ENCODE measurements at places on chromosomes 5 and 9.

DNA sequence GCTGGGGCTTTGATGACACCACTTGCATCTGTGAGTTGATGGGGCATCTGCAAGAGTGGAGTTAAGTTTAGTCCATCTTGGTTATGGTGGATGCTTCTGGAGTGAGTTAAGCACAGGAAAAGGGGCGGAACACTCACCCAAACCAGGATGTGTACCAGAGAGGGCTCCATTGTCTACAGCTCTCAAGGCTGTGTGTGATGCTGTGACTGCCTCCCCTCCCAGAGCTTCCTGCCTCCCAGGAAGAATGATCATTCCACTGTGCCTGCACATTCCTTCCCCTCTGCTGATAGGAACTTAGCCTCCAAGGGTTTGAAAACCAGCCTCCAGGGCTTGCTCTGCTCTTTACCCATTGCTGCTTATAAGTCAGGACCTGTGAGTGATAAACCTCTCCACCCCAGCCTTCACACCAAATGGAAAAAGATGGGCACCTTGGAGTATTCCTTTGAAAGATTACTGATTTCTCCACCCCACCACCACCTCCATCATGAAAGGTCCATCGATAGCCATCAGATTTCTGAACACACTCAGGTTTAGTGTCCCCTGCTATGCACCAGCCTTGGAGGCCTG, 160.1 kb upstream of the SPRY4 start:
- DNase-seq = no peak

DNA sequence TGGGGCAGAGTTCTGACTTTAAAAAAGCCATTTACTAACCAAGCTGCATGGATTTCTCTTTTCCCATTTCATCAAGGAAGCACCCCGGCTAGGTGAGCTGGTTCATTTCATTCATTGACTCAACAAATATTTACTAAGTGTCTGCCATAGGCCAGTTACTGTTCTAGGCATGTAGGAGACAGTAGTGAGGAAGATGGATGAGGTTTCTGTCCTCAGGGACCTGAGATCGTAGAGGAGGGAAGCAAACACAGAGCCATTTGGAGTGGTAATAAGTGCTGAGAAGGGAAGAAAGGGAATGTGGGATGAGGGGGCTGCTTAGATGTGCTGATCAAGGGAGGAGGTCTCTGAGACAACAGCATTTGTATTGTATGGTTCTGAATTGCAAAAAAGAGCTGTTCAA, 120.4 kb downstream of the C9orf152 start:
- no peak for DNase-seq

- no peak for DNase-seq
Measured at GRCh38 chr9:37675661-37676060, 24.9 kb downstream of the FRMPD1 start.

- DNase-seq = no peak
Measured at GRCh38 chr9:91197232-91198181, 164.2 kb downstream of the AUH start.

DNA sequence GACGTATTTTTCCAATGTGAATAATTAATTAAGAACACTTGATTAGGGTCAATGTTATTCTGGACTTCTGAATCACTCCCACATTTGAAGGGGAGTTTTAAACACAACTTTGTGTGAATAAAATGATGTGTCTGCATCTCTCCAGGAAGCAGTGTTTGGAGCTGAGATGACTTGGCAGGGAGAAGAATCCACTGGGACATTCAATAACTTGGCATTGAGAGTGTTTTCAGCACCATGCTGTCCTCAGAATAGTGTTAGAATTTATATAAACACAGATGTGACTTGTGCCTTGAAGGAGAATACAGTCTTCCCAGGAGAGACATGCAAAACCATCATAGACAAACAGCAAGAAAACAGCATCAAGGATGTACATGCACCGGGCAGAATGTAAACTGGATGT, 32.7 kb upstream of the KCNMB1 start:
- no peak for DNase-seq

DNA sequence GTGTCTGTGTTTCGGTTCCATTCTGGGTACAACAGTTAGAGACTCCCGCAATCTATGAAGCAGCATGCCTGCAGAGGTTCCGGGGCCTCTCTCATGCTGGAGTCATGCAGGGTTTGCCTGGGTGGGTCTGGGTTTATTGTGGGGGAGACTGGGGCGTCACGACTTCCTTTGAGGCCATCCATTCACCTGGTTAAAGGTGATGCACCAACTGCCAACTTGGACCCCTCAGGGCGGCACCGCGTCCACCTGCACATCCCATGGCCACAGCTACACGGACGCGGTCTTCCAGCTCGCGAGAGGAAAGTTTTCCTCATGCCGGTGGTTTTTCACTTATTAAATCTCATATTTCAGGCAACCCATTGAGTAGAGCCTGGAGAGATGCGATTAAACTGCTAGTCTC, 30.9 kb upstream of the IRX4 start:
- no peak for DNase-seq

GRCh38 chr9:130845901-130846481, 10.9 kb downstream of the ABL1 start:
- no peak for DNase-seq

GRCh38 chr5:145283141-145283810, 551.9 kb downstream of the PRELID2 start:
- no peak for DNase-seq

- no peak for DNase-seq
Measured at GRCh38 chr9:110939047-110939446, 99.2 kb downstream of the LPAR1 start.

GRCh38 chr5:98637557-98637956, 135.9 kb upstream of the RGMB start:
- DNase-seq = no peak

- DNase-seq = no peak
Measured at GRCh38 chr9:130185017-130185416, 12.8 kb downstream of the NCS1 start.

- DNase-seq = no peak
Measured at GRCh38 chr5:86986837-86987236, 280.8 kb upstream of the RASA1 start.

DNA sequence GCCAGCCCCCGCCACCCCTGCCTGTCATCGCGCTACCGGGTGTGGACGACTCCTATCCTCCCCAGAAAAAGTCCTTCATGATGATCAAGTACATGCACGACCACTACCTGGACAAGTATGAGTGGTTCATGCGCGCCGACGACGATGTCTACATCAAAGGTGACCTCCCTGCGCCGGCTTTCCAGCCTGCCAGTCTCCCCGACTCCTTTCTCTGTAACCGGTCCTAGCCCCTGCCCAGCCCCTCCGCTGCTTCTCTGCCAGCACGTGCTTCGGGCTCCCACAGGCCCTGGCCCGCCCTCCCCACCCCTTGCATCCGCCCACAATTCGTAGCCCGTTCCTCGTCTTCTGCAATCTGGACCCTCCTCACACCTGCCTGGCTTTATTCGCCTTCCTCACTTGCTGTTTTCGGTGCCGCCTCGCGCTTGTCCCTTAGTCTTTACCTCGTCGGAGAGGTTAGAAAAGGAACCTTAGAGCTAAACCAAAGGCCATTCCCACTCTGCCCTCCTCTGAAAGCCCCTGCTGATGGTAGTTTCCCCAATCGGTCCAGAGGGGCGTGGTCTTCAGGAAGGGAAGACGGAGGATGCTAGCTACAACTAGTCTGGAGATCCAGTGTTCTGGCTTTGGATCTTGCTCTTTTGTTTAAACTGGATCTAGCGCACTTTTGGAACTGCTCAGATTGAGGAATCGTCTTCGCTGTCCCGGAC, 1.4 kb downstream of the CHSY3 start:
- DNase-seq = no peak

DNA sequence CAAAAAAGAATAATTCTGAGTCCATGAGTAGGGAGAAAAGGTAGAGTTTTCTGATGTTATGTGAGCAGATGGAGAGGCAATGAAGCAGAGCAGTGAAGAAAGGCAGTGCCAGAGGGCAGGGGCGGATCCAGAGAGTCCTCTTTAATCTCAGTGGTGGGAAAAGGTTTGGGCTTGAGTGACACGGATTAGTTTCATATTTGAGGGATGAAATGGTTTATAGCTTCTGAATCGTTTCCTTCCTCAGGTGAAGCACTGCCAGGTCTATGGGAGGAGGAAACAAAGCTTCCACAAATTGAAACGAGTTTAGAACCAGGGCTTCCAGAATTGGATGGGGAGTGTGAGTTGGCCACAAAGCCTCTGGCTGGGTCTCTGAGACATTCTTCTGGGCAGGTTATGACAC, 517.0 kb upstream of the PAPPA start:
- DNase-seq = no peak

DNA sequence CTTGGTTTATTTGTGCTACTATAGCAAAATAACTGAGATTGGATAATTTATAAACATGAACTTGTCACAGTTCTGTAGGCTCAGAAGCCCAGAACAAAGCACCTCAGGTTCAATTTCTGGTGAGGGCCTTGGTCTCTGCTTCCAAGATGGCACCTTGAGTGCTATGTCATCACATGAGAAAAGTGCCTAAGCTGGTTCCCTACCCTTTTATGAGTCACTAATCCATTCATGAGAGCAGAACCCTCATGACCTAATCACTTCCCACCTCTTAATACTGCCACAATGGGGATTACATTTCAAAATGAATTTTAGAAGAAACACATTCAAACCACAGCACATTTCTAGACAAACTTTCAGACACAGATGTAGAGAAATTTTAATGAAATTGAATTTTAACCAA, 98.2 kb upstream of the PRSS3 start:
- DNase-seq = no peak

GRCh38 chr9:4435197-4435596, 55.1 kb upstream of the SLC1A1 start:
- DNase-seq = no peak

DNA sequence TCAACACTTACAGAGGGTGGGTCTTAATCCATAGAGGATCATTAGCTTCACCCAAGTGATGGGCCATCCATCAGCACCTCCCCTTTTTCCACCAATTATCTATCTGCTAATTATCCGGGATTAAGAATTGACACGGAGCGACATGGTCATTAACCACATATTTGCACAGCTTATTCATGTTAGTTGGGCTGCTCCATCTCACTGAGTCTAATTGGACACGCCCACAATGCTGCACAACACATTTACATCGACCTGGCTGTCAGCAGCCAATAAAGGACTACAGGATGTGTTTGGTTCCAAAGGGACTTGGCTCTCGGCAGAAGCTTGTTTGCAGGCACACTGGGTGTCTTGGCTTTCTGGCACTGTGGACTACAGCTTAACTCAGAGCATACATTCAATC, 21.6 kb downstream of the FOXE1 start:
- DNase-seq = no peak

DNA sequence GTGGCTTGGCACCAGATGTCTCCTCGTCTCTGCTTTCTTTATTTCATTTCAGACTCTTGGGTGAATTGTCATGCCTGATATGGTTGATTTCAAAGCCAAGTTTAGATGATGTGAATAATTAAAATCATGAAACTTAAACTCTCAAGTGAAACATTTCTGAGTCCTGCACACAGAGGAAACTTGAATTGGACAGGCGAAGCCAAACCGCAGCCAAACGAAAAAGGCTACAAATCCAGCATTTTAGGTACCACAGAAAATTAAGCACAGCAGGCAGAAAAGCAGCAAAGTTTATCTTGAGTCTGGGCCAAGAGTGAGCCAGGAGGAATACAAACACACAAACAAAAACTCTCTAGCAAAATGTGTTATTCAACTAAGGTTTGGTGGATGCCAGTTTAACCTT, 659.8 kb upstream of the KLF4 start:
- DNase-seq = no peak

DNA sequence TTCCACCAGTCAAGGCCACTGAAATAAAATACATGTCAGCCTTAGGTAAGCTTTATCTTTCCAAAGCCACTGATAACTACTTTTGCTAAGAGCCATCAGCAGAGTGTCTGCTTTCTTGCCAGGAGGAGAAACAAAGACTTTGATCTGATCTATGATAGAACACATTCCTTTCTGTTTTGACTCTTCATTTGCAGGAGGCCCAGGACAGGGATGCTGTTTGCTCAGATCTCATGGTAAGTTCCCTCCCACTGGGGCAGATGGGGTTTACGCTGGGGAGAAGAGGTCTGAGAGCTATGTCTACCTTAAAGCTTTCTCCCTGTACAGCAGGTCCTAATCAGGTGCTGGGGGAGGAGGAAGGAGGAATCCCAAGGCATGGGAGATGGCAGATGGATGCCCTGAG, 497.6 kb downstream of the NTRK2 start:
- DNase-seq = no peak

GRCh38 chr5:124134941-124135340, 611.5 kb downstream of the ZNF608 start:
- DNase-seq = no peak

DNA sequence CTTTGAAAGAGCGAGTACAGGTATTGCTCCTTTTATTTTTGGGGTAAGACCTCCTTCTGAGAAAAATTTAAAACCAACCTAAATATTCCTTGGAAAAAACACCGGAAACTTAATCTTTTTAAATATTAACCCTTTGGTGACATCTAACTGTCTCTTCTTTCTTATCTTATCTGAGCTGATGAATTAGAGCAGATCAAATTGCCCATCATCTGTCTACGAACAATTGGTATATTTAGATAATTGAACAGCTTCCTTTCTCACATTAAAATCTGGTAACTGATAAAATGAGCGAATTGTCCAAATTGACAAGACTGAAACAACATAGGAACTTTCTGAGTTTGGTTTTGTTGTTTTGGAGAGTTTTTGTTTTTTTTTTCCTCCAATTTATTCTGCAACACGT, 2.0 kb downstream of the ISL1 start:
- DNase-seq = no peak

DNA sequence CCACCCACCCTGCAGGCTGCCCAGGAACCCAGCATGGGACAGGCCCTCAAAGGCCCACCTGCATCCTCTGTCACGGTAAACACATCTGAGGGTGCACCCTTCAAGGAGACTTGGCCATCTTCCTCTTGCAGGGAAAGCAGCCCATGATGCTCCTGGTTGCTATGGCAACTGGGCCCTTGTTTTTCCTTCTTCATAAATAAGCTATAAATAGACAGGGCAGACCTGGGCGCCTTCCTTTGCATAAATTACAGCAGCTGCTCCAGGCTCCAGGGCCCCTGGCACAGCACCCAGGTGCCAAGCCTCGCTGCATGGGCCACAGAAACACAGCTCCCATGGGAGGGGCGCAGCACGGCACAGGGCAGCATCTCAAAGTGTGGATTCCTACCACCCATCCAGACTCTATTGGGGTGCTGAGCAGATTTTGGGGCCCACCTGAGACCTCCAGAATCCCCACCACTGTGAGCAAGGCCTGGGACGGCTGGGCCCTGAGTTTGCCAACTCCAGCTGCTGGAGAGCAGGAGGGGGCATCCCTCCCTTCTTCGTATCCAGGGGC, 5.8 kb upstream of the PSMB7 start:
- DNase-seq = no peak

- no peak for DNase-seq
Measured at GRCh38 chr9:16417161-16417560, 453.3 kb downstream of the BNC2 start.

- DNase-seq = no peak
Measured at GRCh38 chr9:109769250-109769649, 10.7 kb upstream of the PALM2AKAP2 start.

GRCh38 chr5:120084543-120084870, 379.6 kb upstream of the PRR16 start:
- no peak for DNase-seq
